Activated T-helper 1 cell treated with anti-CD3 and anti-CD28 coated beads, Interleukin-12 subunit alpha, Interleukin-12 subunit beta, Interleukin-2, Interleukin-4 antibody, amounts not matched to agents 30 ng/mL and 10 ng/mL and 1 ng/mL, durations not matched to agents 14 hours and 24 hours and 36 hours (primary cell): ENCODE measurements at places on chromosomes 13 and 19. TPM values are rescaled to one million over a fixed set of nuclear protein-coding genes. Genes with fewer than 3 reads are reported as not detected.

GRCh38 chr13:99415851-99416331 is 85.4 kb upstream of the TM9SF2 start:
- DNase-seq, result no peak

Gene ZNF700
- 11.9 and 12.2 TPM in 2 replicates for total RNA-seq

- no peak for DNase-seq
Measured at GRCh38 chr13:99378985-99379733, 72.0 kb upstream of the GPR183 start.

- no peak for DNase-seq
Measured at GRCh38 chr13:29210676-29211075, 384.8 kb downstream of the SLC7A1 start.

GRCh38 chr13:69108486-69108885 is 999.1 kb upstream of the ATXN8OS start:
- DNase-seq, result no peak

Gene VSTM1
- not detected in 2 replicates for total RNA-seq
